ENCODE measurements at places on chromosomes 1 and 21.

- no peak for DNase-seq
Observed at GRCh38 chr1:5444396-5444795, 547.8 kb downstream of the NPHP4 start.

DNA sequence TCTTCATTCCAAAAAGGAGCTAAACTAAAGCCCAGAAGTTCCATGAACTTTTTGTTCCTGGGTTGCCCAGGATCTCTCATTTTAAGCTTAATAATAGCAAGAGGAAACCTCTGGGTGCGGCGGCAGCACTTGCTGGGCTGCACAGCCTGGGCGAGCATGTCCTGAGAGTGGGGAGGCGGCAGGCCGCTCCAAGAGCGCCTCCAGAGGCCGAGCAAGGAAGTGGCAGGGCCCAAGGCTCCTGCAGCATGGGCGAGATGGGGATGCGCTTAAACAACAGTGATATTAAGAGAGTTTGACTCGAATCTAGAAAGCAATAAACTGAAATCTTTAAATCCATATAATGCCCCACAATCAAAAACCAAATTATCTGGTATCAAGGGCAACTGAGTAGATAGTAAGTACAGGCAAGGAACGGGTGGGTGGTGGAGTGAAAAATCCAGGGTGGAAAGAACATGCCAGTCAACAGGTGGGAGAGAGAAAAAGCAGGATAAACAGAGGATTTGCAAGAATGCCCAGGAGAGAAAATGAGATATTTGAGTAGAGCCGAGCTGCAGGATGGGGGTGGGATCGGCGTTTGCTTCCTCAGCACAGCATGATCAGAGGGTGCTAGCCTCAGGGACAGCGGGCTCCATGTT lies 14.1 kb upstream of the TNR start:
- no peak for DNase-seq

DNA sequence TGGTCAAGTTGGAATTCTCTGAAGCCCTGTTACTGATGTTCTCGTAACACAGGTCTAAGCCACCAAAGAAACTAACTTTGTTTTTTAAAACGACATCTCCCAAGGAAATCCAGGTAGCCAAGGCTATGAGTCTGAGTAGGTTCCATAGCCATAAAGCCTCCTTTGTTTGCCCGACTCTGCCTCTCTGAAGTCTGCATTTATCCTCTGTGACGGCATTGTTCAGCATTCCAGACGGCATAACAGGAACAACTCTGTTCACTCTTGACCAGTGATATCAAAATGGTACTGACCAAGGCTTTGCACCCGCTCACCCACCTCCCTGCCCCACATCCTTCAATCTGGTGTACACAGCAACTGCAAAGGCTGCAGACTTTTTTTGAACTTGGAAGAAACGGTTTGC lies 14.8 kb downstream of the URB1 start:
- no peak for DNase-seq

DNA sequence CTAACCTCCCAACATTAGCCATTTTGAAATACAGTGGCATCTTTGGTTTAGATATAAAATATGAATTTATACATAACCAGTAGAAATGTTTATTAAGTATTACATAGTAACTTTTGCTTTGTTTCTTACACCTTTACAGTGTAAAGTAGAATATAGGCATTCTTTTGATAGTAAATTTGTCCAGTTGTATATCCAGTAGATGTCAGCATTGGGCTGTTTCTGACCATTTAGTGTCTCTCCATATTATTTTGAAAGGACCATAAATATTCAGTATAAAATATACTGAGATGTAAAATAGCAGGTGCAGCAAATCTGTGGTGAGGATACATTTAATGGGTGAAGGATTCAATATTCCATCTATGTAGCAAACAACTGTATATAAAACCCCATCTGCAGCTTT lies 115.8 kb upstream of the ZRANB2 start:
- DNase-seq, result no peak

GRCh38 chr21:40602080-40602479 lies 244.9 kb downstream of the DSCAM start:
- DNase-seq, result no peak

GRCh38 chr1:21827141-21827679 lies 15.1 kb downstream of the LDLRAD2 start:
- DNase-seq, result no peak

- no peak for DNase-seq
Observed at GRCh38 chr1:98988904-98989555, 15.6 kb downstream of the PLPPR5 start.

GRCh38 chr1:231970684-231971083 lies 344.1 kb downstream of the DISC1 start:
- no peak for DNase-seq

DNA sequence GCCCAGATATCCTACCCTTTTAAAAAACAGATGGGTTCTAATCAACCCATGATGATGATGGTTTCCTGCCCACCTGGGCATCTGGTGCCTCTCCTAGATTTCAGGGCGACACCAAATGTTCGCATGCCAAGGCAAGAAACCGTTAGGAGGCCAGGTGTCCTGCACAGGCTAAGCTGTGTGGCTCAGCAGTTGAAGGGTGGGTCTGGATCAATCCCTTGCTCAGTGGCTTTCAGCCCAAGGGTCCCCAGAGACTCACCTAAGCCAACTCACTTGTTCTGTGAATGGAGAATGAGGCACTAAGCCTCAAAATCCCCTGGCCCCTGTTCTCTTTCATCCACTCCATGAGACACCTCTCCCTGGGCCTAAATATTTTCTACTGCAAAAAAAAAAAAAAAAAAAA lies 169.1 kb upstream of the EDN2 start:
- DNase-seq, result no peak

GRCh38 chr1:101388904-101389546 lies 152.2 kb downstream of the S1PR1 start:
- no peak for DNase-seq

DNA sequence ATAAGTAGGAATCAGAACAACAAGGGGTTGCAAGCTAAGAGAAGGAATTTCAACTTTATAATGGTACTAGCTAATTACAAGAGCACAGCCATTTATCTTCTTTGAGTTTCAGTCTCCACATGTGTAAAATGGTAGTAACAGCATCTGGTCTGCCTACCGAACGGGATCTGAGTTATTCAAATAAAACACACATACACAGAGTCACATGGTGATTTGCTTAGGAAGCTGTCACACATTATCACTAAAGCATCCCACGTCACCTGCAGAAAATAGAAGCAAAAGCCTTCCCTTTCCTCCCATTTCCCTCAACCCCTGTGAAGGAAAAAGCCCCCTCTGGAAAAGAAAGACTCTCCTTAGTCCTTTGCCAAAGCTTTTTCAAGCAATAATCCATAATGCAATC lies 389.7 kb downstream of the OMA1 start:
- DNase-seq, result no peak

DNA sequence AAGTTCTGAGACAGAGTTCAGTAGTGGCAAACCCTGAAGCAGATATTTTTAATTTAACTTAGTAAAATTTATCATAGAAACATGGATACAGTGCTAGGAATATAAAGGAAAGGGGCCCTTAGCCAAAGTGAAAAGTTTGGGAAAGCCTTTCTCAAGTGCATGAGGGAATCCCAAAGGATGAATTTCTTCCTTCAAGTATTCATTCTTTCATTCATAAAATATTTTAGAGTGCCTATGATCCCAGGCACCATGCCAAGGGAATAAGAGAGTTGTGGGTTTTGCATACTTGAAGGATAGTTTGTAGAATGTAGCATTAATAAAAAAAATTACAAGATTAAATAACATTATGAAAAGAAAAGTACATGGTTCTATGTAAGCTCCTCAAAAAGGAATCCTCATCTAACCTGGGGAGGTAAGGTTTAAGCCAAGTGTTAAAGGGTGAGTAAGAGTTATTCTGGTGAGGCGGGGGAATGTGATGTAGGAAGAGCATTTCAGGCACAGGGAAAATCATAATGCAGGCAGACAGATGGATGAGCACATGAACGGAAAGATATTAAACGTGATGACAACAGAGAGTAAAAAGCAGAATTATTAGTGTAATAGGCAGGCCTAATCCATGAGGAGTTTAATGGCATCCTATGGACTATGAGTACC lies 40.4 kb upstream of the NTNG1 start:
- no peak for DNase-seq

DNA sequence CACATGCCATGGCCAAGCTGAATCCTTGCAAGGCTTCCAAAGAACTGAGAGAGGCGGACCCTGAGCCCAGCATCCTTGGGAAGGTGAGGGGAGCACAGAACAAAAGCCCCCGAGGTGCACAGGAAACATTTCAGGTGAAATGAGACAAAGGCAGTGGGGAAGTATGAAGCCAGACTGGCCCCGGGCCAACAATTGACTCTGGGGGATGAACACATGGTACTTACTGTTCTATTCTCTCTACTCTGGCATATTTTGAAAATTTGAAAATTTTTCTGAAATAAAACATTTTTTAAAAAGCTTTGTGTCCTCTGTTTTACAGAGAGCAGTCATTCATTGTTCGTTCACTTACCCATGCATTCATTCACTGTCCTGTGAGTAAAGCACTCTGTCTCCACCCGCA lies 77.7 kb downstream of the GRIK3 start:
- no peak for DNase-seq

- no peak for DNase-seq
Observed at GRCh38 chr21:41777951-41778815, 11.3 kb upstream of the RIPK4 start.

DNA sequence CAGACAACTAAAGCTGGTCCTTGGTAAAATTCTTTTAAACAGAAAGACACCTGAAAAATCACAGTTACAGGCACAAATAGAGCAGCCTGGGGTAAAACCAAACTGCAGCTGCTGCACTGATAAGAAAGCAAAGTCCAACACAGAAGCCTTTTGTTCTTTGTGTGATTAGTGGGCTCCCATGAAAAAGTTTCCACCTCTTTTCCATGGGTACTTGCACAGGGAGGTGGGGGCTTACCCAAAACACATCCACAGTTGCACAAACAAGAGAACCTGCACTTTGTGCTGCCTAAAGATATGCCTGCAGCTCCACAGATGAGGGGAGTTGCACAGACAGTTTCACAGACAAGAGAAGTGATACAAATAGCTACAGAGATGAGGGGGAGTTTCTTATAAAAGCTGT lies 106.7 kb upstream of the SLC5A9 start:
- no peak for DNase-seq

DNA sequence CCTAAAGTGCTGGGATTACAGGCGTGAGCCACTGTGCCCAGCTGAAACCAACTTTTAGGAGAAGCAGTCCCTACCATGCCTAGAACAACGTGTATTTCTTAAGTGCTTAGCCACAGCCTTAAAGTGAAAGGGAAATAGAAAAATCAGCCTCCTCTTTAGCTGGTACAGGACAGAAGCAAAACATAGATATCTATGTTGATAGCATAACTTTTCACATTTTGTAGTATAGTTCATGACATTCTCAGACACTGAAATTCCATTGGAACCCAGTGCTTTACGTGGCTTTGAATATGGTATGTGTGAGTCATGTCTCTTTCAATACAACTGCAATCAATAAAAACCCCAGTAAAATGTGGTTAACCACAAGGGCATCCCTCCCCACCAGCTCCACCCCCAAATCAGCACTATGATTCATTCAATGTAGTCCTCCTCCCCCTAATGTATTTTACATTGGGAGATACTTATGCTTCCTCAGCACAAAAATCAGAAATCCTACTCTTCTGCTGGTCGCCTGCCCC lies 32.1 kb downstream of the TGFB2 start:
- DNase-seq, result no peak

GRCh38 chr1:64302971-64303370 lies 99.5 kb downstream of the UBE2U start:
- DNase-seq, result no peak

DNA sequence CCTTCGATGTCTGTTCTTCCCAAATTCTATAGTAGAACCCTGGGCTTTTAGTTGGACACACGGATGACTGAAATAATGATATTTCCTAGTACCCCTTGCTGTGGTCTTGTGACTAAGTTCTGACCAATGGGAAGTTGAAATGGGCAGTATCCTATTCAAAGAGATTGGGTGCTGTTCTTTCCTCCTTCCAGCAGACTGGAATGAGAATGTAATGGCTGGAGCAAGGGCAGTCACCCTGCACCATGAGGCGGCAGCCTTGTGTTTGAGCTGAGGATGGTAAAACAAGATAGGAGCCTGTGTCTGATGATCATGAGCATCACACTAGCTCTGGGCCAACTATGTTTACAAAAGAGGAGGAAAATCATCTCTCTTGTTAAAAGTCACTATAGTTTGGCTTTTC lies 5.1 kb upstream of the SRM start:
- DNase-seq, result no peak

DNA sequence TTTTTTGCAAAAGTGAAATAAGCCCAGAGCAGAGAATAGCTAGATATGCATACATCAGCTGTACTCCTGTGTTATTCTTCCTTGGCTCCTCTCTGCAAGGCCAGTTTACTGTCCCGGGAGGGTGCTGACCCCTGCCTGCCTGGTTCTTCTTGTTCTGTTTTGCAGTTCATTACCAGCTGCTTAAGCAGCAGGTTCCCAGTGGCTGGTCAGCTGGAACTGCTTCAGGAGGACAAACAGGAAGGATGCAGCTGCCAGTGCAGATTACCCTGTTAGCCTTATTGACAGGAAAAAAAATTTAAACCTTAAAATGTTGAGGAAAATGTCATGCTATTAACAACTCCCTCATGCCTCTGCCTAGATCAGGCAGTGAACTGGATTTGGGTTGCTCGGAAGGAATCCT lies 16.0 kb upstream of the LRIG2 start:
- no peak for DNase-seq

GRCh38 chr21:37627561-37627960 lies 261.0 kb downstream of the DYRK1A start:
- no peak for DNase-seq

GRCh38 chr1:211546543-211546942 lies 32.4 kb downstream of the SLC30A1 start:
- DNase-seq, result no peak

DNA sequence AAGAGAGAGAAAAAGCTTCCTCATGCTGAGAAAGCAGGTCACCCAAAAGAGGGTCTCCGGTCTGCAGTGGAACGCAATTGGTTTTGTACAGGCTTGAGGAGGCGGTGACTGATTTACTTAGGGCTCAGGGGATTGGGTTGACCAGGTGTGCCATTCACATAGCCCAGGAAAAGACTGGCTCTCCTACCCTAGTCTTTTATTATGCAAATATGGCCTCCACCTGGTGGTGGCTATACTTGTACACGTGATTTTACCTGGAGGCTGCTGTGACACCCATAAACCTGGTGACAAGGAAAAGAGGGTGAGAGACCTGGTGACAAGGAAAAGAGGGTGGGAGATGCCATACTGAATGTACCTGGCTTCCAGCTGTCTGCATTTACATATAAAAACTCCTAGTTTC lies 49.9 kb downstream of the DNTTIP2 start:
- no peak for DNase-seq

DNA sequence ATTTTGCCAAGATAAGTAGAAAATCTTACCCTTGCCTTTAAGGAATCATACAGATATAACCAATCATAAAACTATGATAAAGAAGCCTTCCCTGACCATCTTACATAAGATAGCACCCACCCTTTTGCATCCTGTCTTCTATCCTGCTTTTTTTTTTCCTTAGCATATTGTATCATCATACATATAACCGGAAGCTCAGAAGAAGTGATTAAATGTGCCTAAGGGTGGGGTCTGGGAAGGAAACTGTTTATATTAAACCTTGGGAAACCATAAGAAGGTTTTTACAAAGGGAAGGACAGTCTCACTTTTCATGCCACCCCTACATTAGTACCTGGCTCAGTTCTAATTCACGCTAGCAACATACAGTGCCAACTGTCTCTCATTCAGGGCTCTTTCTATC lies 66.8 kb downstream of the LUZP1 start:
- no peak for DNase-seq
